Stimulated activated CD8-positive, alpha-beta memory T cell treated with anti-CD3 and anti-CD28 coated beads, Interleukin-15, amount 100 ng/mL, for 1 hour (primary cell): ENCODE measurements at places on chromosomes 7 and 10.

DNA sequence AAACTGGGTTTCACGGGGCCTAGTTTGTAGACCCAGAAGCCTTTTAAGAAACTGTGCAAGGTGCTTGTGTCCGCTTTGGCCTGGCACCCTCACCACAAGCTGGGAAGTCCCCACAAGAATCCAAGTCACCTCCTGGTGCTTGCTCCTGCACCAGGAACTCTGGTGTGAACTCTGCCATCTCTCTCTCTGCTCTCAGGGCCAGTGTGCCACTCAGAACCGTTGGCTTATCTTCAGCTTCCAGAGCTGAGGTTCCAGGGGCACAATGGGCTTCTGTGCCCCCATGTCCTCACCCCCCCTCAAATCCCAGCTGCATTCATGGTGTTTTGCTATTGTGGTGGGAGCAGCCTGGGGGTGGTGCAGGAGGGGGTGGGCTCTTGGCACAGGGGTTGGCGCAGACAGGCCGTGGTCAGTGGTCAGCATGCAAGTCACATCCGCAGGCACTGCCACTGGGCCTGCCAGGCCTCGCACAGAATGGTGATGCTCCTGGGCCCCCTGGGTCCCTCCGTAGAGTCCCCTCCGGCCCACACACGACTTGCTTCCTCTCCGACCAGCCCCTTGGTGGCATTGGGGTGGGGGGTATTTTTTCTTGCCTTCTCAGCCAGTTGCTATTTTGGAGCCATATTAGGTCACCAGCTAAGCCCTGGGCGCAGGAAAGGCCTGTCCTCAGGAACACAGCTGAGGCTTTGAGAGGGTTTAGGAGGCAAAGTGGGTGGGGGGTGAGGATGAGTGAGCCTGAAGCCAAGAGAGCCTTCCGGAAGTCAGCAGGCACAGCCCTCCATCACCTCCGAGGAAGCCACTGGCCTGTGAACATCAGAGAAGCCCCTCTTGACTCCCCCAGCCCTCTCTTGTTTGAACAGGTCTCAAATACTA lies 3.0 kb downstream of the ZCCHC24 start:
- no peak for DNase-seq

DNA sequence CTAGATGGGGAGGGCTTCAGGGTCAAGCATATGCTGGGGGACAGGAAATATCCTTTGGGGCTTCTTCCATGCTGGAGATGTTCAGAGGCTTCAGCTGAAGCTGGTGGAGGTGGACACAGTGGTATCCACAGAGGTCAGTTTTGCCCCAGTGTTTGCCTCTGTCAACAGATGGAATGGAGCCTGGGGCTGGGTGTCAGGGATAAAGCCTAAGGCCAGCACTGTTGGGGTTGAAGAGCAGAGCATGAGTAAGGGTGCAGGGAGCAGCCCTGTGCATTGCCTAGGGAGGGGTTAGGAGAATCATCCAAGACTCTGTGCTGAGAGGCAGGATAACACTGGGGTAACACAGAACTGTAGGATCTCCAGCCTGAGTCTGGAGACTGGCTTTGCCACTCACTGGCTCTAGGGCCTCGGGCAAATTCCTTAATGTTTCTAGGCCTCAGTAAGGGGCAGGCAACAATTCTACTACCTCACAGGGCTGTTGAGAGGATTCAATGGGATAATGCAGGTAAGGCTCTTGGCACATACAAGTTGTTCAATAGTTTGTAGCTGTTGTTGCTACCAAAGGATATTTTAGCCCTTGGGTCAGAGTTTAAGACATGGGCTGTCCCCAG lies 21.8 kb upstream of the MYL7 start:
- no peak for DNase-seq

DNA sequence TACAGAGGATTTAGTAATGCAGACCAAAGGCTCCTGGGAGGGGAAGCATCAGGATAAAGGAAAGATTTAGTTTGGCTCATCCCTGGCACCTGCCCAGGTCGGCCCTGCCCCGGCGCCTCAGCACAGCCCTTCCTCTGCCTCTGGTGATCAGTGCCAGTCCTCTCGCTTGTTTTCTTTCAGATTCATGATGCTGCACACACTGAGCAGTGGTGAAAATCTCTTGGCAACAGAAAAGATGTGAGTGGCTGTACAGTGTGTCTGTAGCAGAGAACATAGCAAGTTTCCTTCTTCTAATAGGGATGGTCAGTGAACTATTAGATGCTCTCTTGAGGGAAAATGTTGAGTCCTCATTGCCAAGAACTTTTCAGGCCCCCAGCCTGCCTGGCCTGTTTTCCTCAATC lies 994.1 kb downstream of the KCNMA1 start:
- DNase-seq, result no peak

- no peak for DNase-seq
These were observed 86.5 kb upstream of the PFKP start for GRCh38 chr10:2980791-2981360.

DNA sequence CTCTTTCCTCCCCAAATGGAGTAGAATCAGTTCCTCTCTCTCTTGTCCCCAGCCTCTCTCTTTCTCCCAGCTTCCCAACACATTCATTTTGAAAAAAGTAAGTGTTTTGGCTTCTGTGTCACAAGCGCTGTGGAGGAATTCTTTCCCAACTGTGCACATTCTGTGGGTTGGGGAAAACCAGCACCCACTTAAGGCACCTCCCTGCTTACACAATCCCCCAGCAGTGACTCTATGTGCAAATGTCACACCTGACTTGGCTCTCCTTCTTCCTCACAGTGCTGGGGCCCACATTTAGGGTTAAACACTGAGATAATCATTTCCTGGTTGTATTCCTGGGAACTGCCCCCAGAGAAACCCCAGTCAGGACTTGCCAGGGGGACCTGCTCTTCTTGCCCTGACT lies 358.1 kb upstream of the ZNF32 start:
- no peak for DNase-seq

DNA sequence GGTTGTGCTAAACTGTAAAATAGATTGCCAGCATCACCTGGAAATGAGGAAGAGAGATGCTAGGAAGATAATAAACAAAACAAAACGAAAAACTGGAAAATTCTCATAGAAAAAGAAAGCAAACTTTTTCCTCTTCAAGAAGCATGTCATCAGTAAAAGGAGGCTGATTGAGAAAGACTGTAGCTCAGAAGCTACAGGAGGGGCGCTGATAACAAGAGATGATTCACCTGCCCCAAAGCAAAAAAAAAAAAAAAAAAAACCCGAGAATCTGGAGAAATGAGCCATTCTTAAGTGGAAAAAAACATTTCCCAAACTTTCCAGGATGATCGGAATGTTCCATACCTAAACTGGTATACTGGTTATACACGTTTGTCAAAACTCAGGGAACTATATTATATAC lies 130.5 kb upstream of the C1QL3 start:
- no peak for DNase-seq

DNA sequence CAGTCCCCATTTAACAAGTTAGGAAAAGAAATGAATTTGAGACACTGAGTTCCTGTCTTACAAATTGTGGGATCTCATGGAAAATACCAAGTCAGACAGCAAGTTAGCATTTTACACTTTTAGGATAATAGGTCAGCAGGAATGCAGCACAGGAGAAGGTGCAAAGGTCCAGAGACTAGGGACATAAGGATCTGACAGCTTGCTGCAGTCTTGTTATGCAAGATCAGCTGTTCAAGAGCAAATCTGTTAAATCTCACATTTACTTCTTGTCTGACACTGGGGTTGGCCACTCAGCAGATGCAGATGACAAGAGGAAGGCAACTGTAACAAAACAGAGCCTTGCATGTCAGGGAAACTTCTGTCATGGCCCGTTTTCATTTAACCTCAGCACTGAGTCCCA lies 239.6 kb downstream of the PHF14 start:
- no peak for DNase-seq

DNA sequence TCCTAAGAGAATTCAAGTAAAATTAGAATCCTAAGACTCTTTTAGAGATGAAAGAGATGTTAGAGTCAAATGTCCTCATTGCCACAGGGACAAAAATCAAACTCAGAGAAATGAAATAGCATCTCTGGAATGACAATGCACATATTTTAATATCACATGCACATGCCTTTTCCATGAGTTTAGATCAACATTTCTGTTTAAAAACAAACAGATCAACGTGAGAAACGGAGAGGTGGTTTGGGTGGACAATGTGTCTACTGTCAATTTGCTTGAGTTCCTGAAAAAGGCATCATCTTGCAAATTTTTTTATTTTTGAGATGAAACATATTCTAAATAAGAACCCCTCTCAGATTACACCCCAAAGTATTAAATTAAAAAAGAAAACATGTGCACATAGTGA lies 130.0 kb downstream of the CHRM2 start:
- DNase-seq, result no peak

DNA sequence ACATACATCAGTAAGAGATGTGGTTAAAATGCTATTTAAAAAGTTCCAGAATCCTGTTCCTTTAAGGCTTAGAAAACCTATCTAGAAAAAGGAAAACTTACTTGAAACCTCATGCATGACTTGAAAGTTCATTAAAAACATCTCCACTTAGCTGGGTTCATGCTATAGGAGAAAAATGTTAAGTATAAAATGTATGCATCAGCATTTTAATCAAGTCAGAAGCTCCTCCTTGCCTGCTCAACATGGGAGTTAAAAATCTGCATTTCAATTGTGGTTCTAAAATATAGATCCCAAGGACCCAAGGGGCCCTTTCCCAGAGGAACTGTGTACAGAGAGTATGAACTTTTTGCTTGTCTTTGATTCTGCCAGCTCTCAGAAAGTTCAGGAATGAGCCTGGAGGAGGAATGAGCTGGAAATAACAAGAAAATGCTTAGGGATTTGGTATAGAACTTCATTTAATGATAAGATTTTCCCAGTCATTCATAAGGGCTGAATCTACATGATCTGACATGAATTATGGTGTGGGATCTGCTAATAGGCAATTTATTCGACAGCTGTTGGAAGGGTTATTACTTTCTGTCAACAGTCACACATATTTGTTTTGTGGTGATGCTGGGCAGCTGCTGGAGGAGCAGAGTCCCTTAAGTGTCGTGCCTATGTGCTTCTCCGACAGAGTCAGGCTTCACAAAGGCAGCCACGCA lies 85.6 kb upstream of the MTPN start:
- DNase-seq, result no peak

GRCh38 chr10:122062831-122063674 lies 74.1 kb downstream of the TACC2 start:
- DNase-seq, result no peak
